Sigmoid colon (tissue), 7 donors: ENCODE measurements at places on chromosomes 13 and 19. TPM values are rescaled to one million over a fixed set of nuclear protein-coding genes. Genes with fewer than 3 reads are reported as not detected.

The STK24 gene
- 66.7 TPM for total RNA-seq

- no peaks in the 10 kb centered on the region for H3K27me3 ChIP-seq
- H3K36me3 ChIP-seq = peaks cover 12% of the 10 kb centered on the region
- no peaks in the 10 kb centered on the region for H3K4me1 ChIP-seq
- no peak for DNase-seq
- no peak overlapping the region for H3K4me3 ChIP-seq
These were observed 9.0 kb downstream of the SH3GL1 start for GRCh38 chr19:4391306-4391693.

DNA sequence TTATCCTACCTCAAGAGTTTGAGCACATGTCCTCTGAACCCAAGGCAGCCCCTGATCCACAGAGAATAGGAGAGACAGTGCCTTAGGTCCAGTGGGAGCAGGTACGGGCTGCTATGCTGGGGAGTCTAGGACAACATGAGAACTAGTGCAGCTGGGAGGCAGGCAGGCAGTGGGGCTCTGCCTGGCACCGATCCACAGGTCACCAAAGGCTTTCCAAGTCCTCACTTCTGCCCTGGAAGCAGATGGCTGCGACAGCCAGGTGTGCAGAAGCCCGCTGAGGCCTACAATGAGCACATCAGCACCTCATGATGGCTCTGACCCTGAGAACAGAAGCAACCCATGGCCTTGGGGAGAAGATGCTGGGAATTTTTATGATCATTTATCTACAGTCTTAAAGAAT lies 29.8 kb upstream of the EPHX3 start:
- DNase-seq = no peak
- peaks cover 34% of the 10 kb centered on the region for H3K4me1 ChIP-seq
- H3K27me3 ChIP-seq = no peaks in the 10 kb centered on the region
- no peak overlapping the region for H3K4me3 ChIP-seq
- no peak overlapping the region for H3K27ac ChIP-seq

The GPR4 gene
- total RNA-seq = 1.9 TPM

DNA sequence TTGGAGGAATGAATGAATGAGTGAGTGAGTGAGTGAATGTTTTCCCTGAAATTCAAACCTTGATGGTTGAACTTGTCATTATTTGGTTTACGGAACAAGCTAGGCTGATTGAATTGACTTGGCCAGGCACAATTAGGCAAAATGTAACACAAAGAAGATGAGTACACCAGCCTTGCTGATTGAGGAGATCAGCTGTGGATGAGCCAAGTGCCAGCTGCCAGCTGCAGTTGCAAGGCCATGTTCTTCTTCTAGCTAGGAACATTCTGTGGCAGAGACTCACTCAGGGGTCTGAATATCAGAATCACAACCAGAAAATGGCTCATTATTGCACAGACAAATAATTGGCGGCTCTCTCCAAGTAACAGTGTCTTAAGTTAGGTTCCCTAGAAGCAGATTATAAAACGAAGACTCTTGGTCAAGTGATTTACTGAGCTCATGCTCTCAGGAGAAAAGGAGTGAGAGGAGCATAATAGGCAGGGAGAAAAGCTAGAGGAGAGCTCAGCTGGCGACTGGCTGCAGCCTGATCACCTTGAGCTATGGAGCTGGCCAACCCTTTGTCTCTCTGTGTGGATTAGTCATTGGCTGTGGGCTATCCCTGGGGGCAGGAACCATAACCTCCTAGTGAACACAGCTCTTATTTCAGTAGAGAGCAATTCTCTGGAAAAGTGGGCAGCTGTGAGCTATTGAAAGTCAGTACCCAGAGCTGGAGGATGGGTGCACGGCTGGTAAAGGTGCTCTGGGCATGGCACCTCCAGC lies 225.3 kb upstream of the SERP2 start:
- no peaks in the 10 kb centered on the region for H3K36me3 ChIP-seq
- no peak overlapping the region for H3K4me3 ChIP-seq
- H3K27me3 ChIP-seq = no peaks in the 10 kb centered on the region

DNA sequence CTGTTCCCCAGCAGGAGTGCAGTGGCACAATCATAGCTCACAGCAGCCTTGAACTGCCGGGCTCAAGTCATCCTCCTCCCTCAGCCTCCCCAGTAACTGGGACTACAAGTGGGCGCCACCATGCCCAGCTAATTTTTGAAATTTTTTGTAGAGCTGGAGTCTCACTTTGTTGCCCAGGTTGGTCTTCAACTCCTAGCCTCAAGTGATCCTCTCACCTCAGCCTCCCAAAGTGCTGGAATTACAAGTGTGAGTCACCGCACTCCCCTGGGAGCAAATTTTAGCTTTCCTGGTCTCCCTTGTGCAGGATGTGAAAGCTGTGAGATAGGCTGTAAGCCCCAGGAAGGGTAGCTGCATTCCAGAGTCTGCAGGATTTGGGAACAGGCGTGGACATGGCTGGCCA lies 5.4 kb upstream of the GARRE1 start:
- H3K4me1 ChIP-seq = peaks cover 15% of the 10 kb centered on the region
- no peak overlapping the region for H3K4me3 ChIP-seq
- no peaks in the 10 kb centered on the region for H3K27me3 ChIP-seq
- no peaks in the 10 kb centered on the region for H3K36me3 ChIP-seq
- no peak for DNase-seq

GRCh38 chr19:16285769-16286498 lies 38.7 kb upstream of the KLF2 start:
- no peaks in the 10 kb centered on the region for H3K27me3 ChIP-seq
- H3K36me3 ChIP-seq = no peaks in the 10 kb centered on the region
- H3K4me3 ChIP-seq = no peak overlapping the region
- peaks cover 40% of the 10 kb centered on the region for H3K4me1 ChIP-seq
- H3K27ac ChIP-seq = peak overlapping the region; percentile 97

DNA sequence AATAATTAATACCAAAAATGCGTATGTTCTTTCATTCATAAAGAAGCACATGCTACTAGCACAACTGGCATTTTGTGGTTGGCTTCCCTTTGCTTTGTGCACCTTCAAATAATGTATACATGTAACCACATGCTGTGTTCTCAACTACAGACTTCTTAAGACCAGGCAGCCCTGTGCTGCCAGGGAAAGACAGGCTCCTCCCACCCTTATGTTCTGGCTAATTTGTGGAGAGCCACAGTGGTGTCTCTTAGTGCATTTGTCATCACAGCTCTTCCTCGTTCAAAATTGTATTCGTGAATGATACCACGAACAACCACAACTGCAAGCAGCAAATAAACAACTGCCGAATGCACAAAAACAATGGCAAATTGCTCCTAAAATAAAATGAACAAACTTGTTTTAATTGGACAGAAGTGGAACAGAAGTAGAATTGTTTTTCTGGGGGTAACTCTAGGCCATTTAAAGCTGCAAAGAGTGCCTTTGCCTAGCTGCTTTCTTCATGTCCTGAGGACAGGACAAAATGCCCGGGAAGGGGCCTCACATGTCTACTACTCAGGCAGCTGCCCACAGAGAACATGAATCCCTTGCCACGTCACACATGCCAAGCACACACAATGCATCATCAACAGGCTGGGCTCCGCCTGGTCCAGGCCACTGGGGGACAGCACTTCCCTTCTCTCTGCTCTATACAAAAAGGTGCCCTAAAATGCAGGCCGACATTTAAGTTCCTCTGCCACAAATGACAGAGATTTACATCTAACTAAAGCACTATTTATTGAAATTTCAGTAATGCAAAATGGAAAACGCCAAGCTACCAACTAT lies 21.7 kb downstream of the IRS2 start:
- H3K4me3 ChIP-seq = no peak overlapping the region
- no peaks in the 10 kb centered on the region for H3K27me3 ChIP-seq
- peaks cover 3% of the 10 kb centered on the region for H3K36me3 ChIP-seq

DNA sequence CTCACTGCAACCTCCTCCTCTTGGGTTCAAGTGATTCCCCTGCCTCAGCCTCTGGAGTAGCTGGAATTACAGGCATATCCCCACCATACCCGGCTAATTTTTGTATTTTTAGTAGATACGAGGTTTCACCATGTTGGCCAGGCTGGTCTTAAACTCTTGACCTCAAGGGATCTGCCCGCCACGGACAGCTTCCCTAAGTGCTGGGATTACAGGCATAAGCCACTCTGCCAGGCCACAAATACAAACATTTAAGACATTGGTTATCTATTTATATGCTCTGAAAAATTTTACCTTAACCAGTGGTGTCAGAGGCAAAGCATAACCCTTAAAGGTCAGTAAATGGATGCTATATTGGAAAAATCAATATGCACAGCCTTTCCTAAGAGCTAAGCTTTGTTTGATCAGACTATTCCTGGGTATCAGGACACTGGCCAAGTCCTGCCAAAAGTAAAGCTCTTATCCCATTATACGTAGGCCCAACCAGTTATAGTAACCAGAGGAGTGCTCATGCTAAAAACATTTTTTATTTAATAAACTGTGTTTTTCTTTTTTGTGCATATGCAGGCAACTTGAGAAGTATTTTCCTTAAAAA lies 56.4 kb upstream of the STARD13 start:
- no peak for DNase-seq
- no peaks in the 10 kb centered on the region for H3K36me3 ChIP-seq
- no peaks in the 10 kb centered on the region for H3K4me1 ChIP-seq

DNA sequence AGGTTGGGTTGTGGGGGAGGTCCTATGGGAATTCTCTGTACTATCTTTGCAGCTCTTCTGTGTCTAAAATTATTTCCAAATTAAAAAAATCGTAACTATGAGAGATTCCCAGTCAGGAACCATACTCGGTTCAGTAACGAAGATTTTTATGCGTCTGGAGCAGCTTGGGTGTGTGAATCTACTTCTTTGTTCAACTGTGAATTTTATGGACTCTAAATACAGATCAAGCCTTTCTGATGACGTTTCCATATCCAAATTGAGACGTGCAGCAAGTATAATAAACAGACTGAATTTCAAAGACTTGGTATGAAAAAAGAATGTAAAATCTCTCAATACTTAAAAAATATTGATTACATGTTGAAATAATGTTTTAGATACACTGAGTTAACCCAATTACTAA lies 30.9 kb downstream of the MLLT1 start:
- H3K36me3 ChIP-seq = no peaks in the 10 kb centered on the region
- DNase-seq = no peak
- H3K27ac ChIP-seq = peak overlapping the region; percentile 69

DNA sequence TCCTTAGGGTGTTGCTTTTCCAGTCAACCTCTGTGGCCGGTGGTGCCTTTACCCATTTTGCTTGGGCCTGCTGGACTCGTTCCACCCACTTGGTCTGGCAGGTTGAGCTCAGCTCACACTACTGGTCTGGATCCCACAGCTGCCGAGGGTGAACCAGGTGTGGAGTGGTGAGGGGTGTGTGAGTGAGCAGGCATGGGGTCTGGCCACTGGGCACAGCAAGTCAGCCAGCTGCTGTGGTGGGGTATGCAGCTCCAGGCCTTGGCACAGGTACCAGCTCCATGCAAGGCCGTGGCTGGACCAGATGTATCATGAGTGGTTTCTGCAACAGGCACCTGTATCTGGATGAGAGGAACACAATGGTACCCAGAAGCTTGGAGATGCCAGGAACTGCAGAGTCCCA lies 277.6 kb upstream of the KLHL1 start:
- no peaks in the 10 kb centered on the region for H3K27me3 ChIP-seq
- no peak overlapping the region for H3K4me3 ChIP-seq

The ZNF569 gene
- 5.4 TPM for total RNA-seq

The SYCN gene
- not detected for total RNA-seq

DNA sequence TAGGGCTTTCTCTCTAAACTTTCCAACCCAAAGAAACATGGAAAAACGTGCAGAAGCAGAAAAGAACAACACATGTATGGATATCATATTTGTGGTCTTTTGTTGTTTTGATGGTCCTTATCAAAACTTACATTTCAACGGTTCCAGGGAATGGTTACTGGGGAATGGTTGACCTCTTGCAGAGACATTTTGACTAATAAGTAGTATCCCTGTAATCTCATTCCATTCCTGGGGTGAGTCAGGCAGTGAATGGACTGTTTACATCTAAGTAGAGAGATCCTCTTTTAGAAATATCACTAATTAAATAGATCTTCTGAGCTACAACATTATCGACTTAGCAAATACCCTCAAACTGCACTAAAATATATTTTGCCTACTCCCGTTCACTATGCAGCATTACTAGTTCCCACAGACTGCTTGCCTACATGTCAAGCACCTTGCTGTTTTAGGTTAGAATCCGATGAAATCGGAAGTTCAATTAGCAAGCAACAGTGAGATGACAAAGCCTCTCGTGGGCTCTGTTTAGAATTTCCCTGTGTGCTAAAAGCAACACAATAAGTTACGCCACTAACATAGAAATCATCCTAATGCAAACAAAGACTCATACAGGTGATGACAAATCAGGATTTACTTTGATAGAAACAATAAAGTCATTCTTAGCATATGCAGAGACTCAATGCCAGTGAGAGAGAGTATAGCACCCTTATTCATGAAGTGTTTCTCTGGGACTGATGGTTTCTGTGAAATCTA lies 797.7 kb upstream of the ARGLU1 start:
- no peak for DNase-seq
- H3K36me3 ChIP-seq = no peaks in the 10 kb centered on the region
- no peak overlapping the region for H3K4me3 ChIP-seq
